ENCODE measurements at places on chromosomes 16 and 17.

DNA sequence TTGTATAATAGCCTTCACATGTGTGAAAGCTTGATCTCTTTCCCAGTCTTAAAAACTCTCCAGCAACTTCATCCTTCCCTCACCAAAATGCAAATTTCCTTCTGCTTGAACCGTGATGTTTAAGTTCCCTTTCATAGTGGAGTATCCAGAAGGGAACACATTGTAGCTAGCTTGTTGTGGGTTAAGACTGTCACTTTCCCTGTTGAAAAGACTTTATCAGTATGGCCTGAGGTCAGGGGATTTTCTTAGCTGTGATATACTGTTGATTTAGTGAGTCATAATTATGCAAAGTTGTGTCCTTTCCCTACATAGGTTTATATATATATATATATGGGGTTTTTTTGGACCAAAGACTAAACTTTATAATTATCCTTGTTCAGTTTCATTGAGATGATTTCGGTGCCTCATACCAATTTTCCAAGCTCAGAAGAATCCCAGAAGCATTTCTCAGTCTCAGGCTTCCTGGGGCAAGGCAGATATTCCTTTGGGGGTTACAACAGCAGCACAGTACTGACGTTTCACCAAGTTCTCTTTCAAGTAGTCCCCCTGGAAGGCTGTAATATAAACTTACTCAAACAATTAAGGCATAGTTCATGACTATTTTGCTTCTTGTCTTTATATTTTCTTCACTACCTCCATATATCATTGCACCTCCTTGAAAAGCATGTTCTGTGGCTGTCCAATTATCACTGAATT, 35.7 kb downstream of the ESRP2 start:
- no peak for DNase-seq

- DNase-seq = no peak
Measured at GRCh38 chr16:20910781-20911321, 10.3 kb downstream of the LYRM1 start.

DNA sequence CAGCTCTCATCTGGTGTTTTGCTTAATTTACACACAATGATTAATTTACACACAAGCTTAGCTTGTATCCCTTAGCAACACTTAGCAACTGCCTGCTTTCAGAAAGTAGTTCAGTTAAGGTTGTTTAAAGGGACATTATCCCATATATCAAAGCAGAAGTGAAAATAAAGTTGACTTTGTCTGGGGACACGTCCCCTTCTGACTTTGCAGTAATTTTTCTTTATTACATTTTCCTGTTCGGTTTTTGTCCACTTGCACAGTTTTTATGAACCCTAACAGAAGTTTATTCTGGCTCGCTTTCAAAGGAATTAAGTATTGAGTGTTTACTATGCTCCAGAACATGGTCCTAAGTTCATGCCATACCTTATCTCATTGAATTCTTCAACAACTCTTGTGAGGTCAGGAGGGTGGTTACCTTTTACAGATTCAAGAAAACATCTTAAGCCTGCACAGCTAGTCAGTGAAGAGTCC, 41.5 kb downstream of the ARHGAP44 start:
- DNase-seq = no peak

GRCh38 chr16:51815523-51815922, 664.5 kb upstream of the SALL1 start:
- DNase-seq = no peak

DNA sequence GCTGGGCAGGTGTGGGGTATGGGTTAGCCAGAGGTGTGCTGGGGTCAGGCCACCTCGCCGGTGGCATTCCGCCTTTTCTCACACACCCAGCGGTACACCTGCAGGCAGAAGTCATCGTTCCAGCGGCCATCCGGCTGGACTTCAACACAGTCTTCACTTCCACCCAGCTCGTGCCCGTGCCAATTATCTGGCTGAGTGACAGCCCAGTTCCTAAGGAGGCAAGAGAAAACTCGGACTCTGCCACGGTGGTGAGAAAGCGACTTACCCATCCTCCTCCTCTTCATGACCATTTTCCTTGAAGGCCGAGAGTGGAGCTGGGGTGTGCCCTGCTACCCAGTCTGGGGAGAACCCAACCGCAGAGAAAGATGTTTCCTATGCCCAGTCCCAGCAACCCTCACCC, 13.1 kb downstream of the ASGR2 start:
- DNase-seq = no peak

GRCh38 chr17:68152161-68152571, 95.7 kb upstream of the AMZ2 start:
- no peak for DNase-seq

DNA sequence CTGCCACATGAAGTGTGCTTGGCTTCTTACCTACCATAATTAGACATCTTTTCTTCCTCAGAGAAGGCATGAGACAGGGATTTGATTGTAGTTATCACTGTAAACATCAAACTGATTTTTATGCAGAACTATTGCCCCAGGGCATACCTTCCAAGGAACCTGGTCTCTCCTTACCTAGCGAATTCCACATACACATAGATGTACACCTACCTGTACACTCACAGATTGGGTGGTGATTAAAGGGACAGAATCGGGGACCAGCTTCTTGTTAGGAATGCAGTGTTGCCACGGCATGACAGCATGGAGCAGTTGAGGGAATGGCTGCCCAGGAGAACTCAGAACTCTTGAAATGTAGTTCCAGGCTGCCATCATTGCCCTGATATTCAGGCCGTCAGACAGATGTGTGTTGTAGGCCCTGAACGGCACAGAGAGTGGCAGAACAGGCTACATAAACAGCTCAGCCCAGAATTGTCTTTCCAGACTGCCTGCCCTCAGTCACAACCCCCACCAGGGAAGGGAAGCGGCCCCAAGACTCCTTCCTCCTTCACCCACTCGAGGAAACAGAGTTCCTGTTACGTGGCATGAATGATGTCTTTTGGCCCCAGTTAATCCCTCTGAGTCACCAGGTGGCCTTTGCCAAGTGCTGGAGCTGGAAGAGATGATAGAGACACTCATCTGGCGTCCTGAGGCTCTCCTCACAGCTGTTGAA, 17.8 kb upstream of the NAGLU start:
- DNase-seq = no peak

GRCh38 chr17:77842528-77843147, 115.9 kb upstream of the TNRC6C start:
- no peak for DNase-seq

- no peak for DNase-seq
Measured at GRCh38 chr16:89565506-89566372, 5.3 kb downstream of the RPL13 start.

DNA sequence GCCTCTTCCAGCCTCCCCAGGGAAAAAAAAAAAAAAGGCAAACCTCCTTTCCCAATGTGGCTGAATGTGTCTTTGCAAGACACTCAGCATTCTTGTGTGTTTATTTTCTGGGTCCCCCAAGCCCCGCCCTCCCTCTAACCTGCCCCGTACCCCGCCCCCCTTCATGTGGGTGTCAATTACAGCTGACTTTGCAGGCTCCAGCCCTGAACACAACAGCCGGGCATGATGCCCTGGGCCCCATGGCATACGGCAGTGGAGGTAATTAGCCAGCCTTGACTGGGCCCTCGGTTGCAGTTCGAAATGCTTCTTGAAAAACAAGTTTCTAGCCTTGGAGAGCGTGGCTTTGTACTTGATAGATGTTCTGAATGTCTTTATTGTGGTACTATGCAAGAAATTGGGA, 354.7 kb upstream of the RBFOX1 start:
- DNase-seq = no peak

GRCh38 chr17:66403846-66404556, 101.6 kb downstream of the PRKCA start:
- DNase-seq = no peak

- no peak for DNase-seq
Measured at GRCh38 chr16:51636920-51637769, 486.1 kb upstream of the SALL1 start.

DNA sequence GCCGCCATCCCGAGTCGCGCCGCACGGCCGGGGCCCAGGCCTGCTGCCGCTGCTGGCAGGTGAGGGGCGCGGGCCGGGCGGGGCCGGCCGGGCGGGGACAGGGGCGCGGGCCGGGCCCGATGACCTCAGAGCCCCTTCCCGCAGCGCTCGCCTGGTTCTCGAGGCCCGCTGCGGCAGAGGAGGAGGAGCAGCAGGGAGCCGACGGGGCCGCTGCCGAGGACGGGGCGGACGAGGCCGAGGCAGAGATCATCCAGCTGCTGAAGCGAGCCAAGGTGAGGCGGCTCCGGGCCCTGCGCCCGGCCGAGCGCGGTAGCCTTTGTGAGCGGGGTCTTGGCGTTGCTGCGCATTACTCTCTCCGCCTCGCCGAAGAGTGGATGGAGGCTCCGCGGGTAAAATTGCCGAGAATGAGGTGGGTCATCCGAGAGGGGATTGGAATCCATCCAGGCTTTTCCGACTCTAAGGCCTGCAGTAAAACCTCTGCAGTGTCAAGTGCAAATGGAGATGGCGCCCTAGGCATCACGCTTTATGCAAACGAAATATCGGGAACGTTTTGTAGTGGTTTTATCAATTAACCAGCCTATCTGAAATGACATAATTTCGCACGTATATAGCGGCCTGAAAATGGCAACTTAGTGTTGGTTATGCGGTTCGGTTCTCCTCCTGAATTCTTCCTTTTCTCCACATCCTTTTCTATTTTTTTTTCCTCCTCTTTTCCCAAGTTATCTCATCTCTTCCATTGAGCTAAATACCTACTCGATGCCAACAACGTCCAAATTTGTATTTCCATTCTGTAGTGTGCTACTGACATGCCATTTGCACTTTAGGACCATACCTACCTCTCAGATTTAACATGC, 577 bp downstream of the TTC19 start:
- no peak for DNase-seq

- DNase-seq = no peak
Measured at GRCh38 chr16:58448890-58449289, 51.1 kb upstream of the NDRG4 start.

DNA sequence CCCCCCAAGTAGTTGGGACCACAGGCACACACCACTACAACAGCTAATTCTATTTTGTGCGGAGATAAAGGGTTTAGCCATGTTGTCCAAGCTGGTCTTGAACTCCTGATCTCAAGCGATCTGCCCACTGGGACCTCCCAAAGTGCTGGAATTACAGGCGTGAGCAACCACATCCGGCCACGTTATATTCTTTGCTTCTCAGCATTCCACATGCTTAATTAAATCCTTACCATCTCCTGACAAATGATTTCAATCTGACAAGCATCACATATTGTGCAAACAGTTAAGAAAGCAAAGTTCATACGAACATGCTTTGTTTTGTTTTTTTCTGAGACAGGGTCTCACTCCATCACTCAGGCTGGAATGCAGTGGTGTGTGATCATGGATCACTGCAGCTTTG, 18.2 kb downstream of the HIGD1B start:
- no peak for DNase-seq

DNA sequence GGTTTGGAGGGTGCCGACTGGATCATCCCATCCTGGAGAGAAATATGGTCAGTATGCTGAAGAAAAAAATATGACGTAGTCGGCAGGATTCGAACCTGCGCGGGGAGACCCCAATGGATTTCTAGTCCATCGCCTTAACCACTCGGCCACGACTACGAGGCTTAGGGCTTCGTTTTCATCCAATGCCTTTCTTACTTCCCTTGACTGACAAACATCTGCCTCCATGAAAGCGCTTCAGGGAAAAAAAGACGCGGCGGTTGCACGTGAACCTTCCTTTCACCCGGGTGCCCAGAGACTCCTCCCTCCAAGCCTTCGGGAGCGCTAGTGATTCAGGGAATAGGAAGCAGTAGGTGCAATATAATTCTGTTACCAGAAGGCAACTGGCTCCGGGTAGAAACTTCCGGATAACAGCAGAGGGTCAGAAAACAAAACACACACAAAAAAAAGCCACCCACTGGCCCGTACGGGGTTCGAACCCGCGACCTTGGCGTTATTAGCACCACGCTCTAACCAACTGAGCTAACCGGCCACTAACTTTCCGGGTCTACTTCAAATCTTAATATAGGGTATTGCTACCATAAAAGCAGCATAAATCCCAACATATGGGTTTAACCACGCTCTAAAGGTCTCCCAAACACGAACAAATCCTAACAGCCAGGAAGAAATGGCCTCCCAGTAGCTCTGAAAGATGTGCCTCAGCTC, 16.3 kb upstream of the AURKB start:
- no peak for DNase-seq
